ENCODE measurements at places on chromosomes 1 and 21. TPM values are rescaled to one million over a fixed set of nuclear protein-coding genes. Genes with fewer than 3 reads are reported as not detected.

- no peak for DNase-seq
- no peak overlapping the region for H3K4me3 ChIP-seq
- no peaks in the 10 kb centered on the region for H3K4me1 ChIP-seq
- H3K27me3 ChIP-seq: no peaks in the 10 kb centered on the region
- no peak overlapping the region for H3K27ac ChIP-seq
- H3K36me3 ChIP-seq: peaks cover 45% of the 10 kb centered on the region
Measured at GRCh38 chr1:150663321-150663720, 33.6 kb downstream of the GOLPH3L start.

GRCh38 chr1:14294860-14295536, 303.5 kb upstream of the KAZN start:
- no peak for DNase-seq
- no peak overlapping the region for H3K4me3 ChIP-seq
- H3K36me3 ChIP-seq: no peaks in the 10 kb centered on the region
- no peaks in the 10 kb centered on the region for H3K27me3 ChIP-seq

- no peaks in the 10 kb centered on the region for H3K27me3 ChIP-seq
- H3K4me3 ChIP-seq: no peak overlapping the region
- H3K36me3 ChIP-seq: no peaks in the 10 kb centered on the region
- no peak overlapping the region for H3K27ac ChIP-seq
- DNase-seq: no peak
Measured at GRCh38 chr1:32606565-32607371, 43.6 kb downstream of the ZBTB8OS start.

- no peak overlapping the region for H3K27ac ChIP-seq
- no peaks in the 10 kb centered on the region for H3K4me1 ChIP-seq
- H3K36me3 ChIP-seq: peaks cover 47% of the 10 kb centered on the region
- DNase-seq: no peak
- no peaks in the 10 kb centered on the region for H3K27me3 ChIP-seq
Measured at GRCh38 chr1:52348704-52349300, 17.2 kb downstream of the CC2D1B start.

Gene VCAM1
- total RNA-seq: 9.8 TPM

Gene GJB5
- not detected for total RNA-seq

Gene SHISAL2A
- total RNA-seq: not detected

Gene KCNK2
- 0.85 TPM for total RNA-seq

Gene PGLYRP4
- total RNA-seq: not detected
